Upper lobe of left lung (tissue), 6 donors: ENCODE measurements at places on chromosomes 11 and 22. TPM values are rescaled to one million over a fixed set of nuclear protein-coding genes. Genes with fewer than 3 reads are reported as not detected.

Gene CHADL
- 4.0 TPM for total RNA-seq

Gene OR5B21
- total RNA-seq, result not detected

Gene OR5F1
- total RNA-seq, result not detected

Gene ACRV1
- not detected for total RNA-seq

Gene KIAA1671
- 37.9 TPM for total RNA-seq

Gene P2RY6
- total RNA-seq, result 0.55 TPM

Gene RFPL1
- not detected for total RNA-seq

Gene PACS1
- total RNA-seq, result 52.4 TPM

Gene MYEOV
- total RNA-seq, result not detected

Gene JAML
- total RNA-seq, result 102 TPM

Gene TRMT112
- total RNA-seq, result 110 TPM

- no peaks in the 10 kb centered on the region for H3K27me3 ChIP-seq
- no peaks in the 10 kb centered on the region for H3K36me3 ChIP-seq
- H3K27ac ChIP-seq, result no peak overlapping the region
- DNase-seq, result no peak
These were observed 243.5 kb upstream of the ANO3 start for GRCh38 chr11:26088391-26088790.

DNA sequence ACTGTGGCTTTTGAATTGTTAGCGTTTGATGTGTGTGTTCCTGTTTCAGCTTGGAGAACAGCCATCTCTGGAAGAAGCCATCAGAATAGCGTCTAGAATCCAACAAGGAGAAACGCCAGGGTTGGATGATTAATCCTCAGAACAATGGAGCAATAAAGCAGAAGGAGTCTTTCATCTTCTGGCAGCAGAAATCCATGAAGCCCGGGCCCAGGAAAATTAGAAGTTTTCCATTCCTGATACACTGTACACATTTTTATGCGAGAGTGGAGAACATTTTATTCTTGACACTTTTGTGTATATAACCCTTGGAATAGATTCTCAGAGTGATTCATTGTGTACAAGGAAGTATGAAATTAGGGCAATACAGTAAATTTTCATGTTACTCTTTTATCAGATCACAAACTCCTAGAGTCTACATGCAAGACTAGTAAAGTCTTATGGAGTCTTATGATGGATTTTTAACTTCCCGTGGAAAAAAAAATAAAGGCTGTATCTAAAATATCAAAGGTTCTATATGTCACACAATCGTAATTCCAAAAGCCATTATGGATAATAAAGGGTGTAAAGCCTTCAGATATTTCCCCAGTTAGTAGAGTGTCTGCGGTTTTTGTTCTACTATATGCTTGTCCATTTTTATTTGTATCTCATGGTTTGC, 45.9 kb upstream of the WEE1 start:
- H3K4me1 ChIP-seq, result peaks cover 6% of the 10 kb centered on the region
- no peak overlapping the region for H3K4me3 ChIP-seq
- no peaks in the 10 kb centered on the region for H3K27me3 ChIP-seq
- H3K36me3 ChIP-seq, result no peaks in the 10 kb centered on the region
- no peak for DNase-seq

DNA sequence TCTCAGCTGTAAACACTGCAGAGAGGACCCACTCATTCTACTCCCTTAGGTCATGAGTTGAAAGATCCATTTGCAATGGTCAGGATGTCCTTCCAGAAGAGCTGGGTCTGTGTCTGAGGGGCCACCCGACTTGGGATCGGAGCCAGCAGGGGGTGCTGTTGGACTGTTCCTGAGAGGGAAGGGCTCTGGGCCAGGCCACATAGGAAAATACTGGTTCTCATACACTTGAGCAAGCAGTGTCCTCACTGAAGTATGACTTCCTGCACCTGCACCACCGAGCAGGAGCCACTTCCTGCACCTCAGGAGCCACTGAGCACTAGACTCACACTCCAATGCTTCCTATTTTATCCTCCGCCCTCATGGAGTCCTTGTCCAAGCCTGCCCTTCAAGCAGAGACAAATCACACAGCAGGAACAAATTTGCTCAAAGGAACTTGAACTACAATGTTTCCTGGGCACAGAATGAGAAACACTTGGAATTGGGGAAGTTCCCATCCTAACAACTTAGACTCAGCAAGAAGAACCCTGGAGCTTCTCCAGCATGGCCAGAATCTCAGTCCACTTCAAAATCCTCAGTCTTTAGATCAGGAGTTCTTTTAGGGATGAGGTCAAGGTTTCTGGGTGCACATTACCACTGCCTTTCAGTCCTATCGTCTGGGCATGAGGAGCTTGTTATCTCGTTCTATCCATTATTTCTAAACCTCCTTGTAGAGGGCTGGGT, 36.6 kb upstream of the VPREB1 start:
- no peak for DNase-seq
- no peak overlapping the region for H3K27ac ChIP-seq
- no peaks in the 10 kb centered on the region for H3K27me3 ChIP-seq

GRCh38 chr11:280706-281485, 2.7 kb downstream of the NLRP6 start:
- H3K27ac ChIP-seq, result peak overlapping the region; percentile 34
- H3K36me3 ChIP-seq, result no peaks in the 10 kb centered on the region
- peaks cover 34% of the 10 kb centered on the region for H3K4me1 ChIP-seq
- peak overlapping the region; percentile 32 for H3K4me3 ChIP-seq
- peak; percentile 86 for DNase-seq

GRCh38 chr11:60927061-60927592, 2.9 kb downstream of the TMEM132A start:
- peak; percentile 38 for DNase-seq
- peaks cover 25% of the 10 kb centered on the region for H3K4me1 ChIP-seq
- H3K27ac ChIP-seq, result no peak overlapping the region
- H3K27me3 ChIP-seq, result peaks cover 2% of the 10 kb centered on the region
- H3K4me3 ChIP-seq, result no peak overlapping the region
- peaks cover 7% of the 10 kb centered on the region for H3K36me3 ChIP-seq

DNA sequence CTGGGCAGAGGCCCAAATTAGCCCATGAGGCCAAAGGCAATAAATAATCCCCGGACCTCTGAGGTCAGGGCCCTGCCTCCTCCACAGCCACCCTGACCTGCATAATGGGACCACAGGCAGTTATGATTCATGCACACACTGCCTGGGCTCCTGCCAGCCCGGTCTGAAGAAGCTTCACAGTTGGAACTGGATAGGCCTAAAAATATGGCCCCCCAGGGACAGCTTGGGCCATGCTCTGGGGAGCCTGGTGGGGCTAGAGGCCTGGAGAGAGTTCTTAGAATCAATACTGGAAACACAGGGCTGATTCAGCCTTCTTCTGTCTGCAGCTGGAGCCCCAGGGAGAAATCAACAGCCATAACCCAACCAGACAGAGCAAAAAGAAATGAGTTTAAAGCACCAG, 112.8 kb upstream of the CADM1 start:
- no peaks in the 10 kb centered on the region for H3K27me3 ChIP-seq
- no peaks in the 10 kb centered on the region for H3K36me3 ChIP-seq
- DNase-seq, result no peak
- no peak overlapping the region for H3K27ac ChIP-seq

DNA sequence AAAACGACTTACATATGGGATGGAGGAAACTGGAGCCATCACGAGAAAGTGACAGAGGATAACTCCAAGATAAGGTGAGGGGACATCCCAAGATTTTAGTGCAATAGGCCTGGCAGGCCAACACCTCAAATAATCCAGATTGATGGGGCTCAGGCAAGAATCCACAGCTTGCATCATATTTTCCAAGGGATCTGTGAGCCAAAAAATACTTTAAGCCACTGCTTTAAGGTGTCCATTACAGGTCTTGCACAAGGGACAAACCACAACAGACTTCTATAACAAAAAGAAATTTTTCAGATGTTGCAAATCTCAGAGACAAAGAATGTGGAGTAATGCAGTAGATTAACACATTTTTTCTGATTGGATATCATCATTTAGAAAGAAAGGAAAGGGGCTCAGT, 45.6 kb downstream of the DENND5A start:
- no peaks in the 10 kb centered on the region for H3K27me3 ChIP-seq
- H3K36me3 ChIP-seq, result no peaks in the 10 kb centered on the region
- H3K4me1 ChIP-seq, result peaks cover 10% of the 10 kb centered on the region
- no peak overlapping the region for H3K4me3 ChIP-seq

GRCh38 chr11:73379189-73379880, 3.1 kb downstream of the RELT start:
- no peaks in the 10 kb centered on the region for H3K36me3 ChIP-seq
- H3K4me1 ChIP-seq, result peaks cover 65% of the 10 kb centered on the region
- no peaks in the 10 kb centered on the region for H3K27me3 ChIP-seq
- no peak overlapping the region for H3K27ac ChIP-seq

DNA sequence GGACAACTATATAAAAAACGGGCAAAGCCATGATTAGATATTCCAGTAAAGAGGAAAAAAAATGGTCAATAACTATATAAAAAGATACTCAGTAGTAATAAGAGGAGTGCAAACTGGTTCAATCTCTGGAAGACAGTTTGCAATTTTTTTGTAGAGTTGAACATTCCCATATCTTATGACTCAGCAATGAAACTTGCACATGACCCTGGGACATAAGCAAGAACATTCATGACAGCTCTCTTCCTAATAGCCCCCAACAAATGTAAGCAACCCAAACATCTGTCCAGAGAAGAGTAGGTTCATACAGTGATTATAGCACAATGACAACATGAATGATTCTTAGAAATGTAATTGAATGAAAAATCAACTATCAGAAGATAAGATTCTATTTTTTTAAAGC, 21.8 kb upstream of the CSF2RB start:
- no peaks in the 10 kb centered on the region for H3K27me3 ChIP-seq
- H3K4me1 ChIP-seq, result no peaks in the 10 kb centered on the region
- H3K4me3 ChIP-seq, result no peak overlapping the region
- no peak for DNase-seq
- H3K27ac ChIP-seq, result no peak overlapping the region

DNA sequence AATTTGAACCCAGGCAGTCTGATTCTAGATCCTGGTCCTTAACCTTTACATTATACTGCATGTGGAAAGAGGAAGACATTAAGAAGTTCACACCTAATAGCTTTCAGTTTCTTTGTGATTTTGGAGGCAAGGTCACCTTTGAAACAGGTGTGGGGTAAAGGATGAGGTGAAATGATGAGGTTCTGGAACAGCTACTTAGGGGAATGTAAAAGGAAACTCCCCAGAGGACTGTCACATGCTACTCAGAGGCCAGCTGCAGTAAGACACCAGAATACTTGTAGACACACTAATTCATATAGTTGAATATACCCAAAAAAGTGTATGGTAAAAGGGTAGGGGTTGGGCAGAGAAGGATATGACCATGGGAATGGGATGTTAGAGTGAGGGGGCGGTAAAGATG, 5.4 kb downstream of the APIP start:
- peaks cover 9% of the 10 kb centered on the region for H3K4me1 ChIP-seq
- H3K36me3 ChIP-seq, result no peaks in the 10 kb centered on the region
- H3K27me3 ChIP-seq, result no peaks in the 10 kb centered on the region
- DNase-seq, result no peak
- H3K27ac ChIP-seq, result no peak overlapping the region
- no peak overlapping the region for H3K4me3 ChIP-seq

DNA sequence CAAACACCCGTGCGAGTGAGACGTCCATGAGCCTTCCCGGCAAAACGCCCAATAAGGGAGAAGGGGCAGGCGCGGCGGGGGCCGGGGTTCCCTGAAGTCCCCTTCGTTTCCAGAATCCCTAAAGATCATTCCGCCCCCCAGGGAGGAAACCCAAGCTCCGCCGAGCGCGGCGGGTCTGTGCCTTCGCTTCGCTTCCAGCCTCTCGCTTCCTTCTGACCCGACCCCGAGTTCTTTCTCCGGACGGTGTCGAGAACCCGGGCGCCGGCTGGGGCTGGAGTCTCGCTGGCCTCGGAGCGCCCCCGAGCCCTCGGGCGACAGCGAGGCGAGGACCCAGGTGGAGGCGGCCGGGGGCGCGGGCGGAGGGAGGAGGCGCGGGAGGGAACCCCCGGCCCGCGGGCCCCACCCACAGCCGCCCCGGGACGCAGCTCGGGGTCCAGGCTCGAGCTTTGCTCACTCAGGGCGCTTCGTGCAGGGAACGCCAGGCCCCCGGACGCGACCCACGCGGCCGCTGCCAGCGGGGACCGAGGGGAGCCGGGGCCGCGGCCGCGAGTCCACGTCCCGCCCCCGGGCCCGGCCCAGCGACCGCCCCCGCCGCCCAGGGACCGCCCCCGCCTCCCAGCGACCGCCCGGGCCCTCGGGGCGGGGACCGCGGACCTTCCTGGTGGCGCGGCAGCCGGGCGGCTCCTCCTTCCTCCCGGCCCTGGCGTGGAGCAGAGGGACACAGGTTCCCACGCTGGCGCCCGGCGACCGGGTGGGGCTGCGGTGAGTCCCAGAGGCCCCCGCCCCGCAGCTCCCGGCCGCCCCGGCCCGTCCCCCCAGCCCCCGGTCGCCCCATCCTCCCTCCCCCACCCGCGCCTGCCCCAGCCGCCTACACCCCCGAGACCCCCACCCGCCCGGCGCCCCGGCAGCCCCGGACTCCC, at the start of gene PGGHG:
Gene PGGHG, plus strand, starts transcription at position 649 of the 920 bp plus-strand sequence. CDS start 691 bp downstream, outside the sequence.
- peaks cover 14% of the 10 kb centered on the region for H3K4me1 ChIP-seq
- DNase-seq, result peak; percentile 96
- H3K4me3 ChIP-seq, result peak within 1 kb of the TSS; percentile 80
- H3K27me3 ChIP-seq, result no peaks in the 10 kb centered on the region

GRCh38 chr22:34414467-34415440, 494.5 kb upstream of the LARGE1 start:
- no peaks in the 10 kb centered on the region for H3K36me3 ChIP-seq
- DNase-seq, result no peak
- no peak overlapping the region for H3K27ac ChIP-seq

DNA sequence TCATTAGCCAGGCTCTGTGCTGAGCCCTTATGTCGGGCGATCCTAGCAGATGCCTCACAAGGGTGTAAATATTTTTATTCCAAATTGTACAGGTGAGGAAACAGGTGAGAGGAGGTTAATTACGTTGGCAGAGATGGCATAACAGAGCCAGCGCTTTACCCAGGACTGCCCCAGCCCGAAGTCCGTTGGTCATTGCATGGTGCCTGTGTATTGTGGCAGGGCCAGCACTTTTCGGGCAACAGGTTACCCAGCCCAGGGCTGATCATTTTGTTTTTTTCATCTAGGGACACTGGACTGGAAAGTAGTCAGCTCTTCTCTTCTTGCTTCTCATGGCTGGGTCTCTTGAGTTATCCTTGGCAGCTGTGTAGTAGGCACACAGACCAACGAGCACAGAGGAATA, 202.2 kb upstream of the NAV2 start:
- H3K36me3 ChIP-seq, result no peaks in the 10 kb centered on the region
- no peak overlapping the region for H3K27ac ChIP-seq
- DNase-seq, result no peak
- H3K4me3 ChIP-seq, result no peak overlapping the region
- no peaks in the 10 kb centered on the region for H3K27me3 ChIP-seq
- peaks cover 6% of the 10 kb centered on the region for H3K4me1 ChIP-seq

DNA sequence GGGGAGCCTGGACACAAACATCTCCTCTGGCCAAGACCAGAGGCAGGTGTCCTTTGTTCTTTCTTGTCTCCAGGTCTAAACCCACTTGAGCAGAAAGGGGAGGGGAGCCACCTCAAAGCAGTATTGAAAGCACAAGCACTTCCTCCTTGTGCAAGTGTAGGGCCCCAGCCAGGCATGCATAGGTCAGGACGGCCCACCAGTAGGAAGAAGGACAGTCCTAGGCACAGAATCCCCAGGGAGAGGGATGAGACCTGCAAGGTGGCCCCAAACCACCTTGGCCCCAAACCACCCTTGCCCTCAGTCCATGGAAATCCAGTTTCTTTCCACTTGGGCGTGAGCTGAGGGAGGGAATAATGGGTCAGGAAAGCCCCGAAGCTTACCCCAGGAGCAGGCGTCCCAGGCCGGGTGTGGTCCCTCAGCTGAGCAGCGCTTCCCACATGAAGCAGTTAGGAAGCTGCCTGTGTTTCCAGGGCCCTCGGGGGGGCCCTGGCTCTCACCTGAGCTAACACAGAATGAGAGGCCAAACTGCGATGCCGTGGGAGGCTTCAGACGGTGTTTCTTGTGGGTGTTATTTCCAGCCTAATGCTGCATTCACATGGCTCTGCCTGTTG, 20.4 kb upstream of the IGSF9B start:
- no peaks in the 10 kb centered on the region for H3K36me3 ChIP-seq
- H3K4me1 ChIP-seq, result no peaks in the 10 kb centered on the region
- DNase-seq, result no peak
- no peaks in the 10 kb centered on the region for H3K27me3 ChIP-seq
- H3K27ac ChIP-seq, result no peak overlapping the region
